ENCODE measurements at places on chromosomes 16 and 17.
A peak's percentile ranks its signal among the peaks of the same experiment; 100 is the strongest.

DNA sequence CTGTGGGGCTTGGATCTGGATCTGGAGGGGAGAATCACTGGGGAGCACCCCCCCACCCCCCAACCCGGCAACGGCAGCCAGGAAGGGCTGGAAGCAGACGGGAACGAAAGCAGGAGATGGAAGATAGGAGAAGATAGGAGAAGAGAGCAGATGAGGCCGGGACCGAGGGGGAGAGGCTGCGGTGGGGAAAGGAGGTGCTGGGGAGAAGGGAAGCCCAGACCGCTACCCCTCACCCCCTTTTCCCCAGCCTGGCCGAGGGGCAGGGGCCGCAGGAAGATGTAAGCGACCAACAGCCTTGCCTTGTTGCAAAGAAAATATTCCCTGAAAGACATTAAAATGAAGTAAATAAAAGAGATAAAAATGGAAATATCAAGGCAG, 26.8 kb upstream of the CBFA2T3 start:
- DNase-seq, result no peak

GRCh38 chr17:68581863-68582645, 19.1 kb downstream of the FAM20A start:
- no peak for DNase-seq

GRCh38 chr17:67377488-67378453, 690 bp downstream of the PITPNC1 start:
- no peak for DNase-seq

- no peak for DNase-seq
Observed at GRCh38 chr17:19619705-19620325, 28.7 kb upstream of the ALDH3A2 start.

DNA sequence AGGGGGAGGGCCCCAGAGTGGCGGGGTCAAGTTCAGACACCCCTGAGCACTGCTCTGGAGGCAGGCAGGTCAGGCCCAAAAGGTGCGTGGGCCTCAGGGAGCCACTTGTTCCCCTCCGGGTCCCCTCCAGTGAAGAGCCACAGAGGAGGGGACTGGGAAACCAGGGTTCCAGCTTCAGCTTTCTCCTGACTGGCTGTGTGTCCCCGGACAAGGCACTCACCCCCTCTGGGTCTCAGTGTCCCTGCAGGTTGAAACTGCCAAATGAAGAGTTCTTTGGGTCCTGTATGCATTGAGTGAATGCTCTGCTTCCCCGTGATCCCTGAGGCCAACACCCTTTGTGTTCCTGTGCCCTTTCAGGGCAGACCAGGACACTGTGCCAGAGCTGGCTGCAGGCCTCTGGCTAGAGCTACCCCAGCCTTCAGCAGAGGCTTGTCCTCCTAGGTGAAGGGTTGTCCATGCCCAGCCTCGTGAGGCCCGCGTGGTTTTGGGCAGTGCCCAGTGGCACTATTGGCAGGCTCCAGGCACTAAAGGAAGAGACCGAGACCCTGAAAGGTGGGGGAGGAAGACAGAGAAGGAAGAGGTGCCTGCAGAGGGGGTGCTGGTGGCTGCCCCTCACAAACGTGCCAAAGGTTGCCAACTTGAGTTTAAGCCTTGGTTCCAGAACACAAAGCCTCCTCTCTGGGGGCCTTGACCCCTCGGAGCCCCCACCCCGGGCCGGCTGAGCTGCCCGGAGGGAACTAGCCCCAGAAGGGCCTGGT, 13.3 kb upstream of the WNT3 start:
- no peak for DNase-seq

- no peak for DNase-seq
Observed at GRCh38 chr17:19933221-19933620, 44.4 kb downstream of the AKAP10 start.

- no peak for DNase-seq
Observed at GRCh38 chr17:78041386-78042179, 83.1 kb downstream of the TNRC6C start.

DNA sequence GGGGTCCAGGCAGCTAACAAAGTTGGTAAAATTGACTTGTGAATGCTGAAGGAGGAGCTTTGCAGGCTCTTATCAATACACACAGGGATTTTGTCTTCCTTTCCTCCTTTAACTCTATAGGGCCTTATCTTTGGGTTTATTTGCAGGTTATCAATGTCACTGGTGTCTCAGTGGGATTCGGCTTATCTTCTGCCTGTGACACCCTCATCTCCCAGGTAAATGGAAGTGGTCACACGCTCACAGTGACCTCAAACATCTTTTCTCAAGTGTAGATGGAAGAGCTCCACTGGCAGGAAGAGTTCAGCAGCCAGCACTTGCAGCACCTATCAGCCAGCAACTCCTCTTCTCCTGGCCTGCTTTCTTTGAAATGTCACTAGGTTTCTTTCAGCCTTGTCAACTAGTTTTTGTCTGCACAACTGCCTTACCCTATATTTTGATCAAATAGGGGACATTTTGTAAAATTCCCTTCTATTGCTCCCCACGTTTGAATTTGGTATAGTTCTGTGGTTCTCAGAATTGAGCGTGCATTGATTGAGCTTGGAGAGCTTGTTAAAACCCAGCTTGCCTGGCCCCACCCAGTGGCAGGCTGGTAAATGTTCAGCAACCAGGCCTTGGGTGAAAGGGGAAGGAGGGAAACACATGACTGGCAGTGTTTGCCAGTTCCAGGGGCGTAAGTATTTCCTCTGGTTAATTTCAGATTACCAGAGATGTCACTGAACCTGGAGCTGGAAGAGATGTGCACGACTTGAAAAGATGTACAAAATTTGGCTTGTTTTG, 12.8 kb downstream of the SLC47A1 start:
- DNase-seq, result no peak

GRCh38 chr16:67666032-67666551, 458 bp downstream of the ENKD1 start:
- no peak for DNase-seq

DNA sequence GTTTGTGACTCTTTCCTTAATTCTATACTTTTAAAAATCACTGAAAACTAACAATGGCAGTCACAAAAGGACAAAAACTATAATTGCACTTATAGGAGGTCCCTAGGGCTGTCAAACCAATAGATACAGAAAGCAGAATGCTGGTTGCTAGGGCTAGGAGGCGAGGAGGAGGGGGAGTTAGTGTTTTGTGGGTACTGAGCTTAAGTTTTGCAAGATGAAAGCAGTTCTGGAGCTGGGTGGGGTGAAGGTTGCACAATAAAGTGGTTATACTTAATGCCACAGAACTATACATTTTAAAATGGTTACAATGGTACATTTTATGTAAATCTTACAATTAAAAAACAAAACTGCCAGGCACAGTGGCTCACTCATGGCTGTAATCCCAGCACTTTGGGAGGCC, 27.3 kb downstream of the NUBP1 start:
- DNase-seq, result peak; percentile 56

DNA sequence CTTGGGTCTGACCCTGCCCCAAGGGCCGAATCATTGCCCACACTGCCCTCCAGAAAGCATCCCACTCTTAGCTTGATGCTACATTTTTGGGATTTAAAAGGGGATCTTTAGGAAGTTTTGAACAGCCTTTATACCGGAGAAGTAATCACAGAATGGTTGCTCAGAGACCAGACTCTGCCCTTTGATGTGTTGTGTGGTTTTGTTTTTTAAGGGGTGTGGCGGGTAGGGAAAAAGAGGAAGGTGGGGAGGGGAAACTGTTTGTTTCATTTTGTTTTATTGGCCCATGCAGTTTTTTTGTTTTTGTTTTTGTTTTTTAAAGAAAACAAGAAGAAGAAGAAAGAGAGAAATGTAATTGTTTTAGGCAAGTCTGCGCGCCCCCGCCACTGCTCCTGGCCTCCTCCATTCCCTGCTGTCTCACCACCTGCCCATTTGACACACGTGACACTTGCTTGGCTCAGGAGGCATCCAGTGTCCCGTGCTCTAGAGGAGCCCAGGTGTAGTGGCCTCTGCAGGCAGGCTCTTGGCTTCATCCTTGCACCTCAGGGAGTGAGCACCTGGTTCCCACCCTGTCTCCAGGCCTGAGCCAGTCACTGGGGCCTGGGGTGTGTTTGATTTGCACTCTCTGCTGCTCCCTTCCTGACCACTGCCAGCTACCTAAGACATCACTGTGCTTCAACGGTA, 35.7 kb downstream of the GNAO1 start:
- DNase-seq, result no peak

DNA sequence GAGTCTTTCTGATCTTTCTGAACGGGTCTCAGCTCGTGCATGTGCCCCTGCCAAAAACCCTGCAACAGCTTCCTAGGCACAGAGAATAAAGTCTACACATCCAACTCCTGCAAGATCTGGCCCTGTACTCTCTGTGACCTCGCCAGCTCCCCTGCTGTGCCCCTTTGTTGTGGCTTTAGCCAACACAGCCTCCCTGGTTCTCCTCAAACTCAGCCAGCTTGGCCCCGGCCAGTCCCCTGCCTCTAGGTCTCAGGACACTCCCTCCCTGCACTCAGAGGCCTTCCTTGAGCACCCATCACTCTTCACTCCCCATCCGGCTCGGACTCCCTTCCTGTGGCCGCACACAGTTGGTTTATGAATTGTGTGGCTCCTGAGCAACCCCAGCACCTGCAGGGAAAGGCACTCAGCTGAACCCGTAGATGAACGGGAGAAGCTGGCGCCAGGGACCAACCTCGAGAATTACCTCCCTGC, 1.4 kb downstream of the CEP131 start:
- no peak for DNase-seq

GRCh38 chr17:41772218-41772585, 14.3 kb downstream of the JUP start:
- no peak for DNase-seq

GRCh38 chr16:68636818-68637217, 8.3 kb upstream of the CDH3 start:
- DNase-seq, result no peak

GRCh38 chr17:66386498-66387351, 84.3 kb downstream of the PRKCA start:
- no peak for DNase-seq

GRCh38 chr17:66089764-66090163, 102.2 kb downstream of the CEP112 start:
- DNase-seq, result no peak

GRCh38 chr16:49980166-49980565, 44.9 kb upstream of the CNEP1R1 start:
- DNase-seq, result no peak

DNA sequence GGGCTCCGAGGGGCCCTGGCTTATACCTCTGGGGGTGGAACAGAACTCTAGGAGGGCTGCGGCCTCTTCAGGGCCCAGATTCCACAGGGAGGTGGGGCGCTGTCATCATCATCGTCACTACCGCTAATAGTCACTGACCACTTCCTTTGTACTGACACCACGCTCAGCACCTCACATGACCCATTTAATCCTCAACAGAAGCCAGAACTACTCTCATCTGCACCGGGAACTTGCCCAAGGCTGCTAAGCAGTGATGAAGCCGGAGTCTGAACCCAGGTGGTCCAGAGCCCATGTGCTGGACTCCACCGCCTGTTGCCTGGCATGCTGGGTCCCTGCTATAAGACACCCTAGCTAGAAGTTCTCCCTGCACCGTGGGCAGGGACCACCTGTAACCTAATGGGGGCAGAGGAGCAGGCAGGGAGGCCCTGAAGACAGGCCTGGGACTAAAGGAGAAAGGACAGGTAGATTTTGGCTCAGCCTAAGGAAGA, 12.0 kb downstream of the UNC13D start:
- DNase-seq, result peak; percentile 32

DNA sequence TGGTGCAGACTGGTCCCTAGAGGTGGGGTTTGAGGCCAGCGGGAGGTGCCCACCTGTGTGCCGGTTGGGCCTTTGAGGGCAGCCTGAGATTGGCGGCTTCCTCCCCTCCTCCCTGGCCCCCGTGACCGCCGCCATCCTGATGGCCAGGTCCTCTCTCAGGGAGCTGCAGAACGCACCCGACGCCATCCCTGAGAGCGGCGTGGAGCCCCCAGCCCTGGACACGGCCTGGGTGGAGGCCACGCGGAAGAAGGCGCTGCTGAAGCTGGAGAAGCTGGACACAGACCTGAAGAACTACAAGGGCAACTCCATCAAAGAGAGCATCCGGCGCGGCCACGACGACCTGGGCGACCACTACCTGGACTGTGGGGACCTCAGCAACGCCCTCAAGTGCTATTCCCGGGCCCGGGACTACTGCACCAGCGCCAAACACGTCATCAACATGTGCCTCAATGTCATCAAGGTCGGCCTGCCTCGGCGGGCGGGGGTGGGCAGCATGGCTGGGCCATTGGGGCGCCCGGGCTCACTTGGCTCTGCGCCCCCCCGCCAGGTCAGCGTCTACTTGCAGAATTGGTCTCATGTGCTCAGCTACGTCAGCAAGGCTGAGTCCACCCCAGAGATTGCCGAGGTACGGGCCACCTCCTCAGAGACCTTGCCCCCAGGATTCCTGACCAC, 2.8 kb downstream of the GPS1 start:
- DNase-seq, result no peak

DNA sequence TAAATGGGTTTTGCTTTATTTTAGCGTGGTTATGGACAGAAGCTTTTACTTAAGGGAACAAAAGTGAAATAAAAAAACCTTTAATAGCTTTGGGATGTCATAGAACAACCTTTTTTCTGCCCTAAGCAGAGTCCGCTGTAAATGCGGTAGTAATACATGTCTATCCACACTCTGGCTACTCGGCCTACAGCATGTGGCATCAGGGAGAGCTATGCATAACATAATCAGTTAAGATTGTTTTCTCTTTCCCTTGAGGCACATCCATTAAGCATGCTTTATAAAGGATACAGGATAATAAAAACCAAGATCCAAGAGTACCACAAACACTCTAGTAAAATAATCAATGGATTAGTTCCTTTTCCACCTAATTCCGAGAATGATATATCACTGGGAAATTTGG, 10.3 kb downstream of the RPGRIP1L start:
- DNase-seq, result no peak

GRCh38 chr17:17781591-17782496, 54.9 kb downstream of the SREBF1 start:
- no peak for DNase-seq

DNA sequence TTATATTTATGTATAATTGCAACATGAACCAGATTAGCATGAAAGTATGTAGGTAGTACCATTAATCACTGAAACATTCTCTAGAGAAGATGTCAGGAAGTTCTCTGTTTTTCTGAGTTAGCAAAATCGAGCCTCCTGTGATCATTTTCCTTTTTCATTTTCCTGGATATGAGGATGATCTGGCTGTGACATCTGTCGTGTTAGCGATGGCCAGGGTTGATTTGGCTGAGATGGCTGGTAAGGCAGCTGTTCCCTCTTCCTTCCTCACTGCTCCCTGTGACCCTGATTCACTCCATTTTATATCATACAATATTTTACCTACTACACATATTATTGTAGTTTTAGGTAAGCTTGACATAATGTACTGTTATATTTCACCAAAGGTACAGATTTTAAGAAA, 10.3 kb downstream of the CNTNAP4 start:
- no peak for DNase-seq

GRCh38 chr16:87351320-87351698, 32.3 kb downstream of the FBXO31 start:
- no peak for DNase-seq

DNA sequence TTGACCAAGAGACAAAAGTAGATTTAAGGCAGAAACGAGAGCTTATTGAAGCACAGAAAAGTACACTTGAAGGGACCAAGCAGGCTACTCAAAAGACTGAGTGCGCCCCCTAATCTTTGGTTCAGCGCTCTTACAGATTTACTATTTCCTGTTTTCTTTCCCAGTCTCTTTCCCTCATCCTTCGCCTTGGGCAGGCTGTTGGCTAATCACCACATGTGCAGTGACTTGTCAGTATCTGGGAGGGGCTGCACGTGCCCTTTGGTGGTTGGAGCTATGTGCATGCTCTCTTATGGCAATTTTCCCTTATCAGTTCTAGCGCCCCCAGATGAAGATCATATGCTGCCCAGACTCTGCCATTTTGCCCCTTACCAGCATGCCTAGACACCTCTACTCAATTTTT, 35.4 kb upstream of the SHISA6 start:
- no peak for DNase-seq

GRCh38 chr16:20901436-20902112, 1.0 kb downstream of the LYRM1 start:
- DNase-seq, result no peak

GRCh38 chr17:5785867-5786509, 201.7 kb upstream of the NLRP1 start:
- DNase-seq, result no peak

Measured in HL-60 (cell line).